ENCODE measurements at places on chromosomes 12 and 14.

DNA sequence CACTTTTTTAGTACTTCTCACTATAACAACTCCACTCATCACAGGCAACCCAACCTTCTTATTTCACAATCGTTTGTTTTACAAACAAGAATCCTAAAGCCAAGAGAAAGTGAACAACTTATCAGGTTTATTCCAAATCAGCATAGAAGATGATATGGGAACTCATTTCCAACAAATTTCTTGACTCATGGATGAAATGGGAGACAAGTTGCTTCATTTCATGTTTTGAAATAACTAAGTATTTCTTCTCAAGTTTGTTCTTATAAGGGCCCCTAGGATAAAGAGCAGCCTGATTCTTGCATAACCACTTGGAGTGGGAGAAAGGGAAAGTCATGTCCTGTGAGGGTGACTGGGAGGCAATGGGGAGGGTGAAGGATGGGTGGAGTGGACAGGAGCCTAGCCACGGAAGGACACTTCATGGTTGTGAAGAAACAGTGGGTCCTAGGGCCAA is 168.3 kb downstream of the DUSP6 start:
- no peak for DNase-seq

DNA sequence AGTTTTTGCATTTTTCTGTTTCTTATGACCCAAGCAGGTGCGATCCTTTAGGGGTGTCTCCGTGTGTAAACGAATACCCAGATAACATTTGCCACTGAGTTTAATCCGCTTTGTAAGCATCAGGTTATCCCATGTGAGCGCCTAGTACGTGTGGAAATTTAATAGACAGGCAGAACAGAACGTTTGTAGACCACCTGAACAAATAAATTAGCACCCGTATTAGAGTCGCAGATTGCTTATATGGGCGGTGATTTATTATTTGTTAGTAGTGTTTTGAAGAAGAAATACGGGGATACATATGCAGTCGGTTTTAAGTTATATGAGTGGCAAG is 325 bp downstream of the C12orf60 start:
- no peak for DNase-seq

DNA sequence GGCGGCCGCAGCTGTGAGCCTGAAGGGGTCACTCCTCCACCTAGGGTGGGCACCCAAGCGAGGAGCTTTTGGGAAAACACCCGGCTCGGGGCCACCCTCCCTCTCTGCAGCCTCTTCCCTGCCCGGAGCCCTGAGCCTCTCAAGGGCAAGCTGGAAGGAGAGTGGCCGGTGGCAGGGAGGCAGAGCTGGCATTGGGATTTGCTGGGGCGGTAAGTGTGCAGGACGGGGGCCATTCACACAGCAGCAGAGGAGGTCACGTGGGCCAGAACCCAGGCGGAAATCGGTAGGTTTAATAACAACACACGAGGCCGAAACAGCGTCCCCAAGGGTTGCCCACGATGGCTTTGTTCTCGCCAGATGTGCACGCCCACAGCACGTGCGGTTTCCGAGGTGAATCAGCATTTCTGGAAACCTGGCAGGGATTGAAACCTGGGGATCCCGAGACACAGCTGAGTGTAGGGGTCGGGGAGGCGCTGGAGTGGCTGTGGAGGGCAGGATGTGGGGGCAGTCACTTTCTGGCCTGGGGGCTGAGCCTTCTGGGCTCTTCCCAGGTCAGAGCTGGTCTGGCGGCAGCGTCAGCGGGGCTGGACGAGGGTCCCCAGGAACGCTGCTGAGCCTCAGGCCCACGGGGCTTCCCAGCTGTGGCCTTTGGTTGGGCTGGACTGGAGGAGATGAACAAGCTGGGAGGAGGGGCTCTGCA is 23.5 kb downstream of the NOC4L start:
- DNase-seq: no peak

- no peak for DNase-seq
These were observed 6.4 kb downstream of the NKX2-1 start for GRCh38 chr14:36513451-36514277.

- DNase-seq: no peak
These were observed 52.3 kb downstream of the NEUROD4 start for GRCh38 chr12:55072083-55072482.

- DNase-seq: no peak
These were observed 375.3 kb upstream of the KITLG start for GRCh38 chr12:88955531-88955930.
